ENCODE measurements at places on chromosomes 1 and 21. TPM values are rescaled to one million over a fixed set of nuclear protein-coding genes. Genes with fewer than 3 reads are reported as not detected.

ZNF644 gene
- total RNA-seq, result 139 TPM

HOOK1 gene
- total RNA-seq, result 9.3 TPM

LBR gene
- 140 TPM for total RNA-seq

RNF115 gene
- 17.3 TPM for total RNA-seq

SFN gene
- 1.3 TPM for total RNA-seq

IVL gene
- not detected for total RNA-seq

KIAA1614 gene
- 0.20 TPM for total RNA-seq

NEGR1 gene
- total RNA-seq, result not detected

KMO gene
- total RNA-seq, result not detected

GNPAT gene
- total RNA-seq, result 23.1 TPM

PGLYRP4 gene
- total RNA-seq, result 0.20 TPM

MTF1 gene
- total RNA-seq, result 34.1 TPM

PCSK9 gene
- total RNA-seq, result not detected

TXNDC12 gene
- 39.9 TPM for total RNA-seq

LCE2B gene
- total RNA-seq, result not detected

MTFR1L gene
- total RNA-seq, result 32.9 TPM

Measured in CD4-positive, CD25-positive, alpha-beta regulatory T cell (primary cell).